Endodermal cell (in vitro differentiated cells): ENCODE measurements at places on chromosomes 6 and 20. TPM values are rescaled to one million over a fixed set of nuclear protein-coding genes. Genes with fewer than 3 reads are reported as not detected.
A peak's percentile ranks its signal among the peaks of the same experiment; 100 is the strongest.

DNA sequence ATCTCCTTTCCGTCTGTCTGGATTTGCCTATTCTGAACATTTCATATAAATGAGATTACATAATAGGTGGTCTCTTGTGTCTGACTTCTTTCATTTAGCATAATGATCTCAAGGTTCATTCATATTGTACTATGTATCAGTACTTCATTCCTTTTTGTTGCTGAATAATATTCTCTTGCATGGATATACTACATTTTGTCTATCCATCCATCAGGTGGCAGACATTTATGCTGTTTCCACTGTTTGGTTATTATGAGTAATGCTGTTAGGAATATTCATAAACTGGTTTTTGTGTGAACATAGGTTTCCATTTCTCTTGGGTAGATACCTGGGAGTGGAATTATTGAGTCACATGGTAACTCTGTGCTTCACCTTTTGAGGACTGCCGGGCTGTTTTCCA is 148.2 kb upstream of the PMEPA1 start:
- H3K36me3 ChIP-seq, result no peaks in the 10 kb centered on the region
- H3K27ac ChIP-seq, result no peak overlapping the region
- H3K4me1 ChIP-seq, result no peaks in the 10 kb centered on the region
- DNase-seq, result no peak
- H3K27me3 ChIP-seq, result no peaks in the 10 kb centered on the region

DNA sequence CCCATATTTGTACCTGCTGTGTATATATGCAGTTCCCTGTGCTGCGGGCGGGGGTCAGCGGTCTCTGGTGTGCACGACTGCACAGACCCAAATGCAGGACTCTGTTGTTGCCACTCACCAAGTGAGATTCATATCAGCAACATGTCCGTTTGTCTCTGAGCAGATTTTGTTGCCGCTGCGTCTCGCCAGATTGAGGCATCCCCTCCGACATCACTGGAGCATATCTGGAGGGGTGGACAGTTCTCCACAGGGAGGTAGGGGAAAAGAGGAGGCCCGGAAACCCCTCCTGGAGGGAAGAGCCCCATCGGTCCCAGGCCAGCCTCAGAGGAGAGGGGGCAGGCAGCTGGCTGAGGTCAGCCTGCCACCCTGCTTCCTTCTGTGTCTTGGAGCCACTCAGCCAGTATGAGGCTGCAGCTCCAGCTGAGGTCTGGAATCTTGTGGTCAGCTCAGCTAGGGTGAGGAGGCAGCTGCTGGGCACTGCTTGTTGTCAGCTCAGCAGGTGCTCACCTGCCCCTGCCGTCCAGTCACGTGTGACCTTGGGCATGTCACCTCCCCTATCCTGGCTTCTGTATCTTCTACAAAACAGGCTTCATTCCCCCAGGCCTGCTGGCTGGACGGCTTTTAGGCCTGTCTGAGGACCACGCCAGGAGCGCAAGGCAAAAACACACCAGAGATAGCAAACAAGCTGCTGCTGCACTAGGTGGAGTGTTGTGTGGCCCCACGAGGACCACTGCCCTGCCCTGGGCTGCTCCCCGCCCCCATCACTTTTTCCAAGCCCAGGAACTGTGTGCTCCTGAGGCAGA is 47.1 kb downstream of the HNF4A start:
- no peak for DNase-seq
- no peaks in the 10 kb centered on the region for H3K27me3 ChIP-seq
- H3K4me3 ChIP-seq, result no peak overlapping the region
- H3K4me1 ChIP-seq, result peaks cover 41% of the 10 kb centered on the region

DNA sequence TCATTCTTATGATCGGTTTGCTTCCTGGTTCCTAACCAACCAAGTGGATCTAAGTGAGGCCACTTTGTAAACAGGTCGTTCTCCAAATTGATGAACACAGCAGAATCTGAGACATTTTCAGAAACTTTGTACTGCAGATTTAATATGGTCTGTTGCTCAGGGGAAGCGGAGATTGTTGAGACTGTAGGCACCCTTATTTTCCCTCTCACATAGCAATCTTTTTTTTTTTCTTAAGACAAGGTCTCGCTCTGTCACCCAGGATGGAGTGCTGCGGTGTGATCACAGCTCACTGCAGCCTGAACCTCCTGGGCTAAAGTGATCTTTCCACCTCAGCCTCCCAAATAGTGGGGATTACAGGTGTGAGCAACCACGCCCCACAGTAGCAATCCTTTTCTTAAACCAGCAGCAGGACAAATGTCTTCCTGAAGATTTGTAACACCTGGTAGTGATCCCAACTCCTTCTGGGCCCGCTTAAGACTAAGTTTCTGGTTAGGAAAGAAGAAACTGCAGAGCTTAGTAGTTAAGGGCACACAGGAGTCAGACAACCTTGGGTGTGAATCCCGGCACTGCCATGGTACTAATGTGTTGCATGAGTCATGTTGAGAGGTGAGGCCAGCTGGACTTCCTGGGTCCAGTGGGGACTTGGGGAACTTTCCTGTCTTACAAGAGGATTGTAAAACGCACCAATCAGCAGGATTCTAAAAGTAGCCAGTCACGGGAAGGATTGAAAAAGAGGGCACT is 48.4 kb upstream of the EZR start:
- no peak overlapping the region for H3K4me3 ChIP-seq
- no peaks in the 10 kb centered on the region for H3K36me3 ChIP-seq
- H3K27ac ChIP-seq, result no peak overlapping the region
- H3K4me1 ChIP-seq, result peaks cover 4% of the 10 kb centered on the region

- no peak overlapping the region for H3K27ac ChIP-seq
- no peak overlapping the region for H3K4me3 ChIP-seq
- no peak for DNase-seq
- H3K36me3 ChIP-seq, result no peaks in the 10 kb centered on the region
- H3K4me1 ChIP-seq, result no peaks in the 10 kb centered on the region
Measured at GRCh38 chr6:130598021-130598989, 228.9 kb upstream of the SMLR1 start.

DNA sequence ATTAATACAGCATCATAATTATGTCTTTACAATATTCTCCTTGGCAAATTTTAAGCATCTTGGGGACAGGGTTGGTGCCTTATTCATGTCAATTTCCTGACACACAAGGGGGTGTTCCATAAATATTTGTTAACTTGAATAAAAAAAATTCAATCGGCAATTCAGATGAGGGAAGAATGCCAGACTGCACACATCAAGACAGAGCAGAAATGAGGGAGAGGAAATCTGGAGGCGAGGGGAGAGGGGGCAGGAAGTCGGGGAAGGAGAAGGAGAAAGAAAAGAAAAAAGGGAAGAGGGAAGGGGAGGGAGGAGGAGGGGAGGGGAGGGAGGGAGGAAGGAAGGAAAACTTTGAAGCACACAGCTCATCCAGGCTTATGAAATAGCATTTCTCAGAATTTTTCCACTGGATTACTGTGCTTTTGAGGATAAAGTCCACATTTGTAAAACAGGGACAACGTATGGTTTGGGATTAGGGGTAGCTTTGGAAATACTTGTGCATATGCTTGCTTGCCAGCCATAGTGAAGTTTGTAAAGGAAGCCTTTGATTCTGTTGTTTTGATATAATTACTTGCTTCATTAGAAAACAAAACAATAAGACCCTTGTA is 362.1 kb downstream of the SAMD5 start:
- H3K36me3 ChIP-seq, result no peaks in the 10 kb centered on the region
- H3K4me1 ChIP-seq, result no peaks in the 10 kb centered on the region
- no peak overlapping the region for H3K27ac ChIP-seq
- no peak overlapping the region for H3K4me3 ChIP-seq
- no peak for DNase-seq

- H3K27me3 ChIP-seq, result peaks cover 9% of the 10 kb centered on the region
- no peaks in the 10 kb centered on the region for H3K4me1 ChIP-seq
- H3K36me3 ChIP-seq, result no peaks in the 10 kb centered on the region
Measured at GRCh38 chr6:79847426-79847825, 99.9 kb downstream of the ELOVL4 start.

The DEFB110 gene
- not detected in 3 replicates for total RNA-seq

- no peaks in the 10 kb centered on the region for H3K4me1 ChIP-seq
- peaks cover 11% of the 10 kb centered on the region for H3K27me3 ChIP-seq
- no peaks in the 10 kb centered on the region for H3K36me3 ChIP-seq
Measured at GRCh38 chr20:20085071-20085470, 32.7 kb downstream of the CFAP61 start.

- H3K4me1 ChIP-seq, result peaks cover 22% of the 10 kb centered on the region
- H3K27ac ChIP-seq, result no peak overlapping the region
- no peaks in the 10 kb centered on the region for H3K36me3 ChIP-seq
- no peak for DNase-seq
Measured at GRCh38 chr6:128600397-128600951, 80.1 kb upstream of the PTPRK start.

- H3K36me3 ChIP-seq, result no peaks in the 10 kb centered on the region
- H3K4me1 ChIP-seq, result no peaks in the 10 kb centered on the region
- H3K27me3 ChIP-seq, result no peaks in the 10 kb centered on the region
- no peak for DNase-seq
- no peak overlapping the region for H3K4me3 ChIP-seq
- no peak overlapping the region for H3K27ac ChIP-seq
Measured at GRCh38 chr6:80366714-80367113, 260.2 kb downstream of the BCKDHB start.

DNA sequence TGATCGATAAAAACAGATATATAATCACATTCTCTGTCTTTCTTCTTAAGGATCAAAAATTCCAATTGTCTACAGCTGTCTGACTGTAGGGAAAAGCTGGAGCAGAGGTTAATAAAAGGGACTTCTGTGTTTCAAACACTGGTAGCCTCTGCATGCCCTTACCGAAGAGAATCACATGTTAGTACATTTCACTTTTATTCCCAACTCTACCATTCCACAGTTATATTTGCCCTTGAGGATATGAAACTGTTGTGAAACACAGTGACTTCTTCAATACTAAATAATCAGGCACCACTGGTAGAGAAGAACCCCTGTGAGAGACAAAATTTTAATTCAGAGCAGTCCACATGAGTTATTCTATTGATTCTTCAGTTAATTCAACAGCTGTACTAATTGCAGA is 1187.3 kb upstream of the CITED2 start:
- no peaks in the 10 kb centered on the region for H3K27me3 ChIP-seq
- DNase-seq, result no peak
- H3K27ac ChIP-seq, result no peak overlapping the region
- H3K36me3 ChIP-seq, result no peaks in the 10 kb centered on the region
- H3K4me1 ChIP-seq, result no peaks in the 10 kb centered on the region

- H3K27ac ChIP-seq, result no peak overlapping the region
- no peak overlapping the region for H3K4me3 ChIP-seq
- no peak for DNase-seq
- peaks cover 3% of the 10 kb centered on the region for H3K4me1 ChIP-seq
Measured at GRCh38 chr6:35668744-35669450, 19.8 kb downstream of the FKBP5 start.

GRCh38 chr6:158561321-158561884 is 1.5 kb downstream of the TMEM181 start:
- no peak overlapping the region for H3K27ac ChIP-seq
- H3K4me1 ChIP-seq, result peaks cover 4% of the 10 kb centered on the region
- no peak for DNase-seq
- peak overlapping the region; percentile 91 for H3K4me3 ChIP-seq
- no peaks in the 10 kb centered on the region for H3K27me3 ChIP-seq
- H3K36me3 ChIP-seq, result no peaks in the 10 kb centered on the region

DNA sequence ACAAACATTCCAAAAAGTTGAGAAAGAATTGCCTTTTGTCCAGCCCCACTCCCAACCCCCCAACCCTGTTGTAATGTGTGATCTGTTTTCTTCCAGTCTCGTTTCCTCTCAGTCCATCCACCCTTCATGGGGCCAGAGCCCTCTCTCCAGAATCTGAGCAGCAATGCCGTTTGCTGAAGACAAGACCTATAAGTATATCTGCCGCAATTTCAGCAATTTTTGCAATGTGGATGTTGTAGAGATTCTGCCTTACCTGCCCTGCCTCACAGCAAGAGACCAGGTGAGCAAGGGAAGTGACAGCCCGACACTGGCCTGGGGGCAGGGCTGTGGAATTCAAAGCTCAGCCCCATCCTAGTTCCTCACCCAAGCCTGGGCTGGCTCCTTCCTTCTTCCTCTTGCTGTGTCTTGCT is 7.8 kb downstream of the MAVS start:
- no peak overlapping the region for H3K4me3 ChIP-seq
- peaks cover 26% of the 10 kb centered on the region for H3K36me3 ChIP-seq
- H3K27me3 ChIP-seq, result no peaks in the 10 kb centered on the region
- H3K27ac ChIP-seq, result no peak overlapping the region
- no peak for DNase-seq

The PRR18 gene
- total RNA-seq, result 0.09 and 0.11 TPM in 2 replicates

GRCh38 chr6:96923871-96924493 is 546 bp upstream of the KLHL32 start:
- peaks cover 15% of the 10 kb centered on the region for H3K27me3 ChIP-seq
- peak overlapping the region; percentile 21 for H3K27ac ChIP-seq
- no peaks in the 10 kb centered on the region for H3K4me1 ChIP-seq
- no peaks in the 10 kb centered on the region for H3K36me3 ChIP-seq
- DNase-seq, result peak; percentile 93

The PHF10 gene
- total RNA-seq, result 82.8 to 121 TPM (median 85.9 TPM) in 3 replicates

The SNPH gene
- 4.6 to 5.4 TPM (median 4.9 TPM) in 3 replicates for total RNA-seq

GRCh38 chr6:22468256-22468965 is 101.0 kb upstream of the HDGFL1 start:
- DNase-seq, result no peak
- H3K4me3 ChIP-seq, result no peak overlapping the region
- no peak overlapping the region for H3K27ac ChIP-seq
- H3K4me1 ChIP-seq, result peaks cover 4% of the 10 kb centered on the region
- H3K36me3 ChIP-seq, result no peaks in the 10 kb centered on the region

The TRMT11 gene
- 27.2 and 29.4 TPM in 2 replicates for total RNA-seq

The DAAM2 gene
- total RNA-seq, result 1.2 and 1.9 TPM in 2 replicates

GRCh38 chr6:144655376-144655775 is 370.2 kb downstream of the UTRN start:
- H3K27me3 ChIP-seq, result no peaks in the 10 kb centered on the region
- no peak overlapping the region for H3K4me3 ChIP-seq
- H3K27ac ChIP-seq, result peak overlapping the region; percentile 22
- no peaks in the 10 kb centered on the region for H3K36me3 ChIP-seq
- H3K4me1 ChIP-seq, result peaks cover 10% of the 10 kb centered on the region
- no peak for DNase-seq

The SIRT5 gene
- total RNA-seq, result 14.2 and 19.0 TPM in 2 replicates

- no peak for DNase-seq
- H3K36me3 ChIP-seq, result no peaks in the 10 kb centered on the region
- H3K27me3 ChIP-seq, result peaks cover 5% of the 10 kb centered on the region
- H3K27ac ChIP-seq, result no peak overlapping the region
- H3K4me1 ChIP-seq, result no peaks in the 10 kb centered on the region
Measured at GRCh38 chr20:24672181-24672880, 202.9 kb downstream of the SYNDIG1 start.

The TP53RK gene
- total RNA-seq, result 9.9 and 10.5 TPM in 2 replicates

The SIRPD gene
- not detected in 2 replicates for total RNA-seq

The IP6K3 gene
- total RNA-seq, result not detected in 3 replicates

DNA sequence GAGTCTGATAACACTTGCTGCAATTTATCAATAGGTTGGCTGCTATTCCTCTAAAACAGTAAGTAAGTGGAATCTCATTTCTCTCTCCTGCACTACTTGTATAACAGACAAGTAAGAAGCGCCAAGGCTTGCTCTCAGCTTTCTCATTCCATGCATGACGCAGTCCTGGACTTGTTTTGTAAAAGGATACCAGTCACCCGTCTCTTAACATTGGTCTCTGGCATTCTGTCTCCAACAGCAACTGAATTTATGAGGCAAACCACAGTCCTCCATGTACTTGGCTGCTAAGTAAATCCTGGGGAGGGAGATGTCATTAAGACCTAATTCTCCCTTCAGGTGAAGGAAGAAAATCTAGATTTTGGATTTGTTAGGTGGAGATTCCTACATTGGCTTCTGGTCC is 115.4 kb downstream of the OPN5 start:
- no peak overlapping the region for H3K4me3 ChIP-seq
- no peak overlapping the region for H3K27ac ChIP-seq
- H3K27me3 ChIP-seq, result no peaks in the 10 kb centered on the region
- no peaks in the 10 kb centered on the region for H3K36me3 ChIP-seq
- no peak for DNase-seq
- H3K4me1 ChIP-seq, result peaks cover 5% of the 10 kb centered on the region
